ENCODE measurements at places on chromosomes 12 and 14. TPM values are rescaled to one million over a fixed set of nuclear protein-coding genes. Genes with fewer than 3 reads are reported as not detected.

DNA sequence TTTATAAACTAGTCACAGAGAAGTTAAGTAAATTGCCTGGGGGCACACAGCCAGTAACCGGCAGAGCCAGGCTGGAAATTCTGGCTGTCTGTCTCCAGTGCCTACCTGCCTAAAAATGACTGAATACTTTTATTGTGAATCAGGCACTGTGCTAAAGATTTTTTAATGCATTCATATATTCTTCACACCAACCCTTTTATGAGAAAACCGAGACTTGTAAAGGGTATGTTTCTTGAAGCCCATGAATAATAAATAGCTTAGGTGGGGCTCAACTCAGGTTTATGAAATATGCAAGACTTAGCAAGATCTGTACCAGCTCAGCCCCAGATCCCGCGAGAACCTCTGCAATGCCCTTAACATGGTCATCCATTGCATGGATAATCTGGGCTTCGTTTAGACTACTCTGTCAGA is 60.8 kb downstream of the TMCC3 start:
- H3K36me3 ChIP-seq: no peaks in the 10 kb centered on the region
- no peak overlapping the region for H3K27ac ChIP-seq
- H3K4me3 ChIP-seq: no peak overlapping the region
- H3K27me3 ChIP-seq: no peaks in the 10 kb centered on the region

The REP15 gene
- 7.9 TPM for total RNA-seq

GRCh38 chr12:25058012-25058411 is 109.1 kb upstream of the BCAT1 start:
- H3K4me3 ChIP-seq: no peak overlapping the region
- H3K4me1 ChIP-seq: no peaks in the 10 kb centered on the region
- no peak overlapping the region for H3K27ac ChIP-seq
- H3K27me3 ChIP-seq: no peaks in the 10 kb centered on the region
- DNase-seq: no peak
- no peaks in the 10 kb centered on the region for H3K36me3 ChIP-seq

The JAG2 gene
- total RNA-seq: 31.7 TPM

- H3K27ac ChIP-seq: no peak overlapping the region
- DNase-seq: no peak
Measured at GRCh38 chr14:103132381-103133209, 9.3 kb downstream of the TNFAIP2 start.

DNA sequence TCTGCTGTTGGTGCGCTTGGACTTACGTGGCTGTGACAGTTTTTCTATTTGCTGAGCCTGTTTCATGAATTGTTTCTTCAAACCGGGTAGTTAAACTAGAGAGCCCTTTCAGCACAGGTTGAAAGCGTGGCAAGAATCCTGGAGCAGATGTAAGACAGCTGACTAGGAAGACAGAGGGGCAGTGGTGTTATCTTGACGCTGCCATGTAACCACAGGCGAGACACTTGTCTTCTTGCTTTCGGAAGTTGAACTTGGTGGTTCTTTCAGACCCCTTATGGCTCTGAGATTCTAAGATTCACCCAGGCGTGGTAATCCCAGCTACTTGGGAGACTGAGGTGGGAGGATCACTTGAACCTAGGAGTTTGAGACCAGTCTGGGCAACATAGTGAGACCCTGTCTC is 4.3 kb downstream of the EMP1 start:
- no peak for DNase-seq
- no peaks in the 10 kb centered on the region for H3K27me3 ChIP-seq
- no peaks in the 10 kb centered on the region for H3K36me3 ChIP-seq
- H3K4me3 ChIP-seq: peak overlapping the region; percentile 61
- H3K27ac ChIP-seq: peak overlapping the region; percentile 79
- peaks cover 45% of the 10 kb centered on the region for H3K4me1 ChIP-seq

DNA sequence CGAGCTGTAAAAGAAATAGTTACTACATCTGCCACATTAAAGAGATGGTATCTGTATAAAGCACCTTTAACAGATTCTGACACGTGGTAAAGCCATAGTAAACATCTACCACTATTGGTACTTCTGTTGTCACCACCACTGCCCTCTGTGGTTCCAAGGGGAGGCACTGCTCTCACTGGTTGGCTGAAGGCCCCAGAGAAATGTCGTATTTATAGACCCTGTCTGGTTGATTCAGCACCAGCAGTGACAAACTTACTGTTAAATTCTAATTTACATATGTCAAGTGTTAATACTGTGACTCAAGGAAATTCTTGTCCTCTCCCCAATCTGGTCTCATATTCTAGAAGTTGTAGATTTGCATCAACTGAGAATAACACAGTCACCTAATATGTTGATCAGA is 281.1 kb downstream of the ERC1 start:
- no peak overlapping the region for H3K27ac ChIP-seq
- H3K27me3 ChIP-seq: no peaks in the 10 kb centered on the region

DNA sequence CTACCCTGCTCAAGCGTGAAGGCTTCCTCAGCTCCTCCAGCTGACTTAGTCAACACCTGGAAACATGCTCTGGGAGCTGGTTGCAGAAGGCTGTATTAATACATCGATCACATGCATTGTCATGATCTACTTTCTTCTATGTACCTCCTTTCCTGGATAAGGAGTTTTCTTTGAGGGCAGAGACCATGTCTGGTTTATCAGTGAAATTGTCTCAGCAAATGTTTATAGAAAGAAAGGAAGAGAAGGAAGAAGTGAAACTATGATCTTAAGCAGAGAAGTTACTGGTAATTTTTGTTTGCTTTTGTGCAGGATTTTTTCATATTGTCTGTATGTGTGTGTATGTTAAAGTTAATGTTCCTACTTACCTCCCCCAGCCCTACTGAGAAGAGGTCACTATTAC is 4.5 kb downstream of the DYRK4 start:
- H3K27me3 ChIP-seq: no peaks in the 10 kb centered on the region
- H3K27ac ChIP-seq: no peak overlapping the region
- H3K36me3 ChIP-seq: no peaks in the 10 kb centered on the region
- H3K4me1 ChIP-seq: peaks cover 9% of the 10 kb centered on the region
- no peak for DNase-seq
